Mesendoderm (in vitro differentiated cells): ENCODE measurements at places on chromosomes 13 and 19.

- H3K4me1 ChIP-seq = peaks cover 5% of the 10 kb centered on the region
- DNase-seq = peak; percentile 53
- H3K36me3 ChIP-seq = peaks cover 5% of the 10 kb centered on the region
- peak overlapping the region; percentile 53 for H3K27ac ChIP-seq
- H3K27me3 ChIP-seq = no peaks in the 10 kb centered on the region
Observed at GRCh38 chr13:98450539-98451111, 126.3 kb downstream of the STK24 start.

GRCh38 chr19:56299688-56300087, 15.0 kb downstream of the ZSCAN5A start:
- no peaks in the 10 kb centered on the region for H3K36me3 ChIP-seq
- H3K4me1 ChIP-seq = no peaks in the 10 kb centered on the region
- no peaks in the 10 kb centered on the region for H3K27me3 ChIP-seq
- no peak overlapping the region for H3K27ac ChIP-seq

DNA sequence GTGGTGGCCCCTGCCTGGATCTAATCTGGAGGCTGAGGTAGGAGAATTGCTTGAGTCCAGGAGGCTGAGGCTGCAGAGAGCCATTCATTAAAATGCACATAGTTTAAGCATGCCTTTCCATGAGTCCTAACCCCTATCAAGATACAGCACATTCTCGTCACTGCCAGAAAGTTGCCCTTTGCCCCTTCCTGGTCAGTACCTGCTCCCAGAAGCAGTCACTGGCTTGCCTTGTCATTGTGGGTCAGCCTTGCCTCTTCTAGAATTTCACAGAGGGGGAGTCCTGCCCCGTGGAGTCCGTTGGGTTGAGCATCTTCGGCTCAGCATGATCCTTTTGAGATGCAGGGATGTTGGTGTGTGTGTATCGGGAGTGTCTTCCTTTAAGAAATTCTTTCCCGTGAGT, 10.8 kb downstream of the BICRA start:
- no peak overlapping the region for H3K4me3 ChIP-seq
- peak overlapping the region; percentile 77 for H3K27ac ChIP-seq
- peaks cover 16% of the 10 kb centered on the region for H3K4me1 ChIP-seq
- DNase-seq = peak; percentile 77
- H3K36me3 ChIP-seq = no peaks in the 10 kb centered on the region

DNA sequence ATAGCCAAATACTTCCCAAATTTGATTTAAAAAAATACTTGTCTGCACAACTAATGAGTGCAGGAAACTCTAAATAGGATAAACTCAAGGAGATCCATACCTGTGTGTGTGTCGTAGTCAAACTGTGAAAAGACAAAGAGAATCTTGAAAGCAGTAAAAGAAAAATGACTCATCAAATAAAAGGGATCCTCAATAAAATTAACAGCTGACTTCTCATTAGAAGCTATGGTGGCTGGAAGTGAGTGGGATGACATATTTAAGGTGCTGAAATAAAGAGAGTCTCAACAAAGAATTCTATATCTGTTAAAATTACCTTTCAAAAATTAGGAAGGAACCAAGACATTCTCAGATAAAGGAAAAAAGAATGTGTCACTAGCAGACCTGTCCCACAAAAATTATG, 13.7 kb downstream of the RNASEH2B start:
- no peaks in the 10 kb centered on the region for H3K27me3 ChIP-seq
- H3K4me3 ChIP-seq = no peak overlapping the region
- H3K4me1 ChIP-seq = no peaks in the 10 kb centered on the region
- no peaks in the 10 kb centered on the region for H3K36me3 ChIP-seq
- DNase-seq = no peak
- H3K27ac ChIP-seq = no peak overlapping the region

GRCh38 chr13:25902891-25903341, 148.9 kb downstream of the SHISA2 start:
- H3K4me1 ChIP-seq = no peaks in the 10 kb centered on the region
- no peak overlapping the region for H3K4me3 ChIP-seq
- H3K27me3 ChIP-seq = no peaks in the 10 kb centered on the region
- no peak overlapping the region for H3K27ac ChIP-seq
- DNase-seq = no peak

GRCh38 chr13:86020351-86021002, 221.3 kb upstream of the SLITRK6 start:
- H3K27ac ChIP-seq = no peak overlapping the region
- H3K4me1 ChIP-seq = no peaks in the 10 kb centered on the region
- DNase-seq = no peak
- no peaks in the 10 kb centered on the region for H3K27me3 ChIP-seq

DNA sequence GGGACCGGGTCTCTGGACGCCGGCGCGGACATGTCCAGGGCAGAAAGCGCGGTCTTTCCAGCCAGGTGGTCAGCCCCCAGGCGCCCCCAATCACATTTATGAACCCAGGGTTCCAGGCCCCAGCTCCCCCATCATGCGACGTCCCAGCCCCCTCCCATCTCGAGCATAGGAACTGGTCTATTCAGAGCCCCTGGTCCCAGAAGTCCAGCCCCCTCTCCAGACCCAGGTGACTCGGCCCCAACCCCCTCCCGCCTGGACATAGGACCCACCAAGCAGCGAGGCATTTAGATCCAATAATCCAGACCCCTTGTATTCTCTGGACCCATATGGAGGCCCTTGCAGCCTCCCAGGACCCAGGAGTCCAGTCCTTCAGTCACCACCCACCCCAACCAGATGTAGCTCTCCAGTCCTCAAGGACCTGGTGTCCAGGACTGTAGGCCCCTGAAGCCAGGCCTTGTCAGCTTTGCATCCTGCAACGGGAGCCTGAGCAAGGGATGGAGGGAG, 501 bp downstream of the APLP1 start:
- DNase-seq = no peak
- no peak overlapping the region for H3K4me3 ChIP-seq
- H3K27me3 ChIP-seq = no peaks in the 10 kb centered on the region
- H3K27ac ChIP-seq = no peak overlapping the region

DNA sequence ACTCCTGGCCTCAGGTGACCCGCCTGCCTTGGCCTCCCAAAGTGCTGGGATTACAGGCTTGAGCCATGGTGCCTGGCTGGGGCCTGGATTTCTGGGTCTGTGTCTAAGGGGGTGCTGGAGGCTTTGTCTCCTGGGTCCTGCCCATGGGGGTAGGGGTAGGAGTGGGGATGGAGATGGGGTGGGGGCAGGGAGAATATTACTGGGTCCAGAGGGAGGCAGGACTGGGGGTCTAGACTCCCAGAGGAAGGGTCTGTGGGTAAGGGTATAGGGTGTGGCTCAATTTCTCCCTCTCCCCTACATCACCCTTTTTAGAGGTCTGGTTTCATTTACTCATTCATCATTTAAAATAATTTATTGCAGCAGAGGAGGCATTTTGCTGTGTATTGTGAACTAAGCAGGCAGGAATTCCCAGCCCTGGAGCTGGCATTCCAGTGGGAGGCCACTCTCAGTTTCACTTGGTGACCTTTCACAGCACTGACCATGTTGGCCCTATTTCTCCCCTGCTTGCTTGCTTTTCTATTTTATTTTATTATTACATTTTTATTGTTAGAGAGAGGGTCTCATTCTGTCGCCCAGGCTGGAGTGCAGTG, 810 bp upstream of the NFKBID start:
- DNase-seq = no peak
- H3K4me3 ChIP-seq = no peak overlapping the region
- peaks cover 7% of the 10 kb centered on the region for H3K4me1 ChIP-seq
- peaks cover 3% of the 10 kb centered on the region for H3K36me3 ChIP-seq
